ENCODE measurements at places on chromosomes 5 and 9. TPM values are rescaled to one million over a fixed set of nuclear protein-coding genes. Genes with fewer than 3 reads are reported as not detected.

Gene CCL27
- 0.22 TPM for total RNA-seq

Gene CTSV
- 13.6 TPM for total RNA-seq

Gene TEK
- 0.12 TPM for total RNA-seq

Gene TAF11L5
- not detected for total RNA-seq

Gene HTR1A
- total RNA-seq = not detected

Gene PIP5K1B
- not detected for total RNA-seq

Gene ATP10B
- total RNA-seq = not detected

Gene NOXA1
- total RNA-seq = 1.7 TPM

Gene MYO10
- 64.3 TPM for total RNA-seq

Gene PCDHA4
- 1.7 TPM for total RNA-seq

Gene C9
- not detected for total RNA-seq

Gene CBY3
- total RNA-seq = not detected

Gene OBP2B
- total RNA-seq = not detected

Gene HAPLN1
- not detected for total RNA-seq

Gene CORO2A
- 0.52 TPM for total RNA-seq

Gene TSPAN17
- total RNA-seq = 59.9 TPM

Gene PDLIM4
- total RNA-seq = 0.49 TPM

Data from A549 treated with RU486 at 1 μM for 4 hours (cell line).